ENCODE measurements at places on chromosomes 13 and 19.

GRCh38 chr13:51946163-51946669 lies 65.0 kb downstream of the ATP7B start:
- no peak for DNase-seq

DNA sequence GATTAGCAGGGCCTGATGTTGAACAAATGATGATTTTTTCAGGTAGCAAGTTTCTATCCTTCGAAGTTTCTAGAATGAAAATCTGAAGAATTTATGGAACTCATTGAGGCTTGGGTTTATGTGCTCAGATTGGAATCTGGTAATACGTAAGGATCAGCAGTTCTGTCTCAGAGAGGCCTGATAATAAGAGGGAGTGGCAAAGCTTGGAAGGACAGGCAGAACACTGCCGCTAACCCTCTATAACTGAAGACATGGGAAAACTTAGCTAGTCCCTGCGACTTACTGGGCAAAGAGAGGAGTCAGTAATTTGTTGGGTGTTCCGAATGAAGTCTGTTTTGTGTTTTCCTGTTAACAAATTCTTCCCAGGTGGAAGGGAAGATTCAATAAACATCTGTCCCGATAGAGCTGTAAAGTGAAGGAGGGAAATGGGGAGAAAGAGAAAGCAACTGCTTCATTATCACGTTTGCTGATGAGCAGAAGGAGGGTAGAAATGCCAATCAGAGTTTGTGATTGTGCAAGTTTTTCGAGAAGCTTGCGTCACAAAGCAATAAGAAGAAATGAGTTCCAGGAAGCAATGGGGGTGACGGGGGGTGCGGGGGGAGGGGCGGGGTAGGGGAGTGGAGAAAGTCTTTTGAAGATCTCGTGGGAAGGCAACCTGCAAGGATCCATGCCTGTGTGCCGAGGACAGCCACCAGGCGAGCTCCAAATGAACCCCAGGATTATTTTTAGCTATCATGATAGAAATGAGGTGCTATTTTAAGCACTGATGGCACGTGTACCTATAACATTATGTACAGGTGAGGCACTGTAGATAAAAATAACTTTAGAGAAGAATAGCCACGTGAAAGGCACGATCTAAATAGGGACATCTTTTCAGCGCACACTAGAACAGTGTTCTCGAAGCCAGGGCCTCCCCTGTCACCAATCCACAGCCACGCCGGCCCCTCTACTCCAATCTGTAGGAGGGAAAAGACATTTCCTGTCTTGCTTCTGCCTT lies 224.1 kb downstream of the FGF9 start:
- DNase-seq, result no peak

GRCh38 chr19:54523403-54523802 lies 20.8 kb downstream of the LAIR2 start:
- no peak for DNase-seq

DNA sequence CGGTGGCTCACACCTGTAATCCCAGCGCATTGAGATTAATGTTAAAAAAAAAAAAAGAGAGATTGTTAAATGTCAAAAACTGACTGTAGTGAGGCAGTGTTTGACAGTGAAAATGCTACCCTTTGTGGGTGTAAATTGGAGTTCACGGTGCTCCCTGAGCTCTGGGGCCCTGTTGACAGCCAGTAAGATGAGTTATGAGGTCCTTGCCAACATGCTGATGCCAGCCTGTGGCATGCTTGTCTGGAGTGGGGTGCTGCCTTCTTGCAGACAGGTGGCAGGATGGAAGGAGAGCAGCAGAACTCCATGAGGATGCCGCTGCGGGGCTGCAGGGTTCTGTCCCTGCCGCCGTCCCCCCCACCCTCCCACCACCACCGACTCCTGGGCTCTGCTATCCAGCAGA lies 25.9 kb downstream of the PRAM1 start:
- no peak for DNase-seq

Data from stimulated activated CD8-positive, alpha-beta memory T cell treated with anti-CD3 and anti-CD28 coated beads, Interleukin-15, amount 100 ng/mL, for 24 hours (primary cell).